ENCODE measurements at places on chromosomes 7 and 10.

GRCh38 chr7:138478499-138478908, 18.4 kb downstream of the TRIM24 start:
- no peak for DNase-seq

DNA sequence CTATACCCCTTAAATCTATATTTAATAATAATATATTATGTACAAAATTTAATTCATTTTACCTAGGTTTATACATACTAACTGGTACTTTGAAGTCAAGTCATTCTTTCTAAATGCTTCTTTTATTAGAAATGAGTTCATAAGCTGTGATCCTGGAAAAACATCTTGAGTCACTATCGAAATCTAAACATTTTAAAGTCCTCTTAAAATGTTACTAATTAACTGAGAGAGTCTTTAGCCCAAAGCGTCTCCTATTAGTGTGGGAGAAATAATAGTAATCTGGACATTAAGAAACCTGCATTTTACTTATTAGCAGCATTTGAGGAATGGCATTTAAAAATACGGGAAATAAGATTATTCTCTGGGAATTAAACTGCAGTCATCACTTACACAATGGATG, 142.7 kb downstream of the CTNNA3 start:
- DNase-seq: no peak

DNA sequence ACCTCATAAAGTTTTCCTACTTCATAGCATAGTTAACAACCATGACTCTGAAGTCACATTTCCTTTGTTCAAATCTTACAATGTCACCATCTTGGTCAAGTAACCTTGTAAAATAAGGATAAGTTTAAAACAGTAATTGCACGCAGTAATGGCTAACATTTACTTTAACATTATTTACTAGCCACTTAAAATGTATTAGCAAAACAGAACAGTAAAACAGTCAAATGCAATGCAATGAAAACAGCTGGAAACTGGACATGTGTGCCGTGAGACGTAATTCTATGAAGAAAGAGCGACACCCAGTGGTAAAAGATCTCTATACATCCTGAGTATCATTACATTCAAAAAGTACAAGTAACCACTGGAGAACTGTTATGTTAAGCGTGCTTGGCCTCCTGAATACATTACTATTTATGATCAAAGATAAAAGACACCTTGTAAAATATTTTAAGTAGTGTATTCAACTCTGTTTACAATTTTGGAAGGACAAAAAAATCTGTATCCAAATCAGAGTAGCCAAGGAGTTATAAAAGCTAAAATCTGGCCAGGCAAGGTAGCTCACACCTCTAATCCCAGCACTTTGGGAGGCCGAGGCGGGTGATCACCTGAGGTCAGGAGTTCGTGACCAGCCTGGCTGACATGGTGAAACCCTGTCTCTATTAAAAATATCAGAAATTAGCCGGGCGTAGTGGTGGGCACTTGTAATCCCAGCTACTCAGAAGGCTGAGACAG, 27.2 kb downstream of the ATE1 start:
- no peak for DNase-seq

DNA sequence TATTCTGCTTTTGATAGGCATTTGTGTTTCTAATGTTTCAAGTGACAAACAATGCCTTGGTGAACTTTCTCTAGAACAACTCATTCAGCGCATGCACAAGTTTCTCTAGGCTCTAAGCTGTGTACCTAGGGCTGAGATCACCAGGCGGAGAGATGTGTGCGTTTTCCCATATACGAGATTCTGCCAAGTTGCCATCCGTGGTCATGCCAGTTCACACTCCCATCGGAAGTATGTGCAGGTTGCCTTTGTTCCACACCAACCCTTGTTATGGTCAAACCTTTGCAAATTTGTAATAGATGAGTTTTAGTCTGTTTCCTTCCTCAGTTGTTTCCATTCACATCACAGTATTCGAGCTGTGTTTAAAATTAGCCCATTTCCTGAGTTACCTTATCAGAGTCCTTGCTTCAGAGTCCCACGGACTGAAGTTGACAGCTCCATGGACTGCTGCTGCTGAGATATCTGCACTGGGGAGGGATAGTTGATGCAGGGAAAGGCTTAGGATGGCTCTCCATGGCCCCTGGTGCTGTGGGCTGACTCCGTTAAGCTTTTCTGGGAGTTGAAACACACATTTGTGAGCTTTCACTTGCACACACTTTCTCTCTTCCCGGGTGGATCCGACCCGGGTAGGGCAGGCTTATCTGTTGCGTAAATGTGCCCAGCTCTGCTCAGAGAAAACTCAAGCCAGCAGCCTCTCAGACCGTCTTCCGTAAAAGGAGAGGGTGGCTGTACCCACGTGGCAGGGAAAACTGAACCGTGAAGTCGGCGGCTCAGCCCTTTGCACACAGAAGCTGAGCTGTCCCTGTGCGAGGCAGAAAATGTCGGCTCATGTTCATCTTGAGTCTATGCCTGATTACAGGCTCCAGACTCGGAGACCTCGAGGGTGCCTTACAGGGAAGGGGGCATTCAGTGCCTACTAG, 49.4 kb downstream of the HK1 start:
- DNase-seq: no peak

- DNase-seq: no peak
These were observed 26.2 kb upstream of the CDCA7L start for GRCh38 chr7:21971780-21972396.

DNA sequence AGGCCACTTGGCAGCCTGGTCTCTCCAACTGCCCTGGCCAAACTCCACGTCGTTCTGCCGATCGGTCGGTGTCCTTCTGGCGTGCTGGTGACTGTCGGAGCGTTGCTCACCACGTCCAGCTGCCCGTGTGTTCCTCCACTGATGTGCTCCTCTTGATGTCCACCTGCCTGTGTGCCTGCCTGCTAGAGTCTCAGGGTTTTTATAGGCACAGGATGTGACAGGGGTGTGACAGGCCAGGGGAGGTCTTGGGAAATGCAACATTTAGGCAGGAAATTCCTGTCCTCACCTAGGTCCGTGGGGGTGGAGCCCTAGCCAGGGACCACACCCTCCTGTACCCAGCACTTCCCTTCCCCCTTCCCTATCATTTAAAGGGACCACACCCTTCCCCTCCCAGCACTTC, 25.2 kb upstream of the CFAP46 start:
- no peak for DNase-seq

GRCh38 chr7:120539321-120539720, 266.3 kb downstream of the KCND2 start:
- DNase-seq: no peak

DNA sequence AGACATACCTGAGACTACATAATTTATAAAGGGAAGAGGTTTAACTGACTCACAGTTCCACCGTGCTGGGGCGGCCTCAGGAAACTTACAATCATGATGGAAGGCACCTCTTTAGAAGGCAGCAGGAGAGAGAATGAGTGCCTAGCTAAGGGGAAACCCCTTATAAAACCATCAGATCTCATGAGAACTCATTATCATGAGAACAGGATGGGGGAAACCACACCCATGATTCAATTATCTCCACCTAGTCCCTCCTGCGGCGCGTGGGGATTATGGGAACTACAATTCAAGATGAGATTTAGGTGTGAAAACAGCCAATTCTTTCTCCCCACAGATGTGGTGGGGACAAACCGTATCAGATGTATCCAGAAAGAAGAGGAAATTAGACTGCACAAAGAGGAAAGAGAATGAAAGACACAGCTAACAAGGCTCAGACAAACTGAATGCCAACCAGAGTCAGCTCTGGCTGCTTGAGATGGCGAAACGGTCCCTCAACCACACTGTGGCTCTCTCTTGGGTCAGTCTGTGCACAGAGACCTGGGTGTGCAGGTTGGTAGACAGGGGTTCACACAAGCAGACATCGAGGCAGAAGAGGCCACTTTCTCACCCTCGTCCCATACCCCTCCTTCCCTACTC, 375.6 kb downstream of the SFMBT2 start:
- DNase-seq: no peak

- no peak for DNase-seq
These were observed 600.4 kb downstream of the KCNMA1 start for GRCh38 chr10:77036993-77037734.

- no peak for DNase-seq
These were observed 143.5 kb downstream of the KIAA1217 start for GRCh38 chr10:24352399-24352798.

DNA sequence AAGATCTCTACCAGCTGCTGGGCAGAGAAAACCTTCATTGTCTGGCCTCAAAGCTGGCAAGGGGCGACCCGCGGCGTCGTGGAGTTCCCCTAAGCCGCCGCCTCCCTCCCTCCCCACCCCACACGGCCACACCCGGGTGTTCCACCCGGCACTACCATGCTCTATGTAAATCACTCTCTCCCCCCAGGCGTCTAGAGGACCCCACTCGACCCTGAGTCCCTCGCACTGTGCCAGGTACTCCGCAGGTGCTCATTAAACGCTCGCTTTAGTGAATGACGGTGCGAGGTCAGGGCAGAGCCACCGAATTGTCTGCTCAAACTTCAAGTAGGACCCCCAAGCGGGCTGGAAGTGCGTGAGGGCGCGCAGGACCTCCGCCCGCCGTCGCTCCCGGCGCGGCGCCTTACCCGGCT, 628 bp downstream of the PARP12 start:
- no peak for DNase-seq

- DNase-seq: no peak
These were observed 138.1 kb downstream of the MACC1 start for GRCh38 chr7:20079080-20079479.

GRCh38 chr10:80407812-80408241, 524 bp upstream of the PRXL2A start:
- no peak for DNase-seq

DNA sequence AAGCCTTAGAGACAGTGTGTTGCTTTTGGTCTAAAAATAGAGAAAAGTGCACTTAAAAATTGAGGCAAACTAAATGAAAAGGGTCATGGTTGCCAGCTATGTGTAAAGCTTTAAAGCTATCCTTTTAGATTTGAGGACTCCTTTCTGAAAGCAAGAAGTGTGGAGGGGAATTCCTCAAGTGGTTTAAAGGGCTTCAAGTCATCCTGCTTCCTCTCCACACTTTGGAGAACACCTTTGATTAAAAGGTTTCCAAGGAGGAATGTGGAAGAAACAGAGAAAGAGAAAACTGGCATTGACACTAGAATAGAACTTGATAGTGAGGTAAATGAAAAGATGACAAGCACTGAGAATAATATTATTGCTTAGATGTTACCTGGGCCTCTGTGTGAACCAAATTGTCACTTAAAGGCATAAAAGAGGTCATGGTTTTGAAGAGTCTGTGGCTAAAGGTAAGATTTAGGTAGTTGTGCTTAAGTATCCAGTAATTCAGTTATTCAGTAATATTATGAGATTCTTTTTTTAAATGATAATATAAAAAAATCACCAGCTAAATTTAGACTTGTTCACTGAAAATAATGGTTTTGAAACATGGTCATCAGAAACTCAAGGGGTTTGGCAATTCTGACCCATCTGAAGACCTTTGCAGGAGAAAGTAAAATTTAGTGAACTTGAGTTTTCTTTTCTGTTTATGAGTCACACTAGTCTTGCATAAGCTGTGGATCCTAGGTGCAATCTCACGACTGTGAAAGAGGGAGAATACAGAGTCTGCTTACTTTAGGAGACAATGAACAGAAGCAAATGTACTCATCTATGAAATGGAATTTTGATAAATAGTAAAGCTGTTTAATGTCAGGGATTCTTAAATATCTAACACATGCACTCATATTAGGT, 466.0 kb downstream of the KIF20B start:
- DNase-seq: no peak

DNA sequence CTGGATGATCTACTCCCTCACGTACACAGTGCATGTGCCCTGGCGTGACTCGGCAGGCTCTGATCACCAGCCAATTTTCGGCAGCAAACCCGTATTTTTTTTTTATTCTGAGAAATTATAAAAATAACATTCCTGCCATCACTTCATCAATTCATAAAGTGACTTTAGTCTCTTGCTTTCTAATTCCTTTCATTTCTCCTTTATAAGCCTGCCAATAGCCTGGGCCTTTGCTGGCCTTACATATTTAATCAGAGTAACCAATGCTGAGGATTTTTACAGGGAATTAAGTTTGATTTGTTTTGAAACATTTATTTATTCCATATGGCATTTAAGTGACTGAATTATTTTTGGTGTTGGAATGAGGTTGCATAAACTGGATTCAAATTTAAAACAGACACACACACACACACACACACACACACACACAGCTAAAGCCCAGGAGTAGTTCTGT, 140.8 kb downstream of the ETV1 start:
- no peak for DNase-seq

GRCh38 chr10:30944005-30944404, 87.7 kb downstream of the ZNF438 start:
- DNase-seq: no peak

DNA sequence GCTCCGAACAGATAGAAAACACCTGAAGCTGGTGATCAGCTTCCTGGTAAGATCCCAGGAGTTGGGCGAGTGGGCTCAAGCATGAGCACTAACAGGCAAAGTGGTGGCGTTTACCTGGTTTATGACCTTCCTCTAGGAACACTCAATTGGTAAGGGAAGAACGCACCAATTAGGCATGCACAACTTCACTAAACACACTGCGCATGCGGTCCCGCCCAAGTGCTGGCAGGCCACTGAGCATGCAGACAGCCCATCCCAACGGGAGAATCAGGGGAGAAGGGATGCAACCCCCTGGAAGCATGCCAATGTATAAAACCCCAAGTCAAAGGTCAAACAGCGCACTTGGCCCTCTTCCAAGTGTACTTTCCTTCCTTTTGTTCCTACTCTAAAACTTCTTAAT, 70.4 kb downstream of the LYZL2 start:
- no peak for DNase-seq

DNA sequence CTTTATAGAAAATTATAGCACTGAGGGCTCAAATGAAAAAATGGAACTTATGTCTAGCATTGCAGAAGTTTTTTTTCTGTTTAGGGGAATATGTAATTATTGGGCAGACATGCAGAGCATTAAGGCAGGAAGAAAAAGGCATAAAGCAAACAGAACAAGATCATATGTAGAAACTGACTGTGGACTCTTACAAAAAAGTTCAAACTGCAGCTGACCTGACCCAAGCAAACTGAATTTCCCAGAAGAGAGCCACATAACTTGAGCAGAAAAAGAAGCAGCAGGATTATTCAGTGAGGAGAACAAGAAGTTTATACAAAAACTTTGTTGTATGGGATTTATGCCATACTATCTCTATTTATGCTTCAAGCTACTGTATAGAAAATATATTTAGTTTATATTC, 250.9 kb downstream of the PHF14 start:
- DNase-seq: no peak

DNA sequence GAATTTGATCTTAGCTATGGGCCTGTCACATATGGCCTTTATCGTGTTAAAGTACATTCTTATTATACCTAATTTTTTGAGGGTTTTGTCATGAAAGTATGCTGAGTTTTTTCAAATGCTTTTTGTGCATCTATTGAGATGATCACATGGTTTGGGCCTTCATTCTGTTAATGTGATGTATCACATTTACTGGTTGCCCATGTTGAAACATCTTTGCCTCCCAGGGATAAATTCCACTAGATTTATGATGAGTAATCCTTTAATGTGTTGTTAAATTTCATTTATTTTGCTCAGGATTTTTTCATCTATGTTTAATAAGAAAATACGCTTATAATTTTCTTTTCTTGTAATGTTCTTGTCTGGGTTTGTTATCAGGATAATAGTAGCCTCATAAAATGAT, 442.0 kb downstream of the MDFIC start:
- DNase-seq: no peak
